ENCODE measurements at places on chromosomes 7 and 10.

GRCh38 chr7:25361863-25362262 lies 133.6 kb upstream of the NPVF start:
- no peak for DNase-seq

DNA sequence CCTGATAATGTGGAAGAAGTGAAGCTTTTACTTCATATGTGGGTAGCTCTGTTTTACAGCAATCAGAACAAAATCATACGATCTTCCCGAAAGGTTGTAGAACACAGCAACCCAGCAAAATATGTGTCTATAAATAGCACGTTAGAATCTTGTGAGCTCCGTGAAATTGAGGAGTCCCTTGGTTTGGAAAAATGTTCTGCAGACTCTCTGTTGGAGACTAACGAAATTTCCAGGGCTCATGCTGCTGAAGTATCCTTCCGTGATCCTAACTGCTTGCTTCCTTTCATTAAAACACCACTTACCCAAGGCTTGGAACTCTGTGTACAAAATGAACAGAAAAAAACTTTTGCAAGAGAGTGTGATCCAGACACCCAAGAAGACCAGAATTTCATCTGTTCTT lies 57.5 kb downstream of the TASOR2 start:
- DNase-seq: no peak

GRCh38 chr10:74917481-74918077 lies 91.2 kb downstream of the KAT6B start:
- no peak for DNase-seq

DNA sequence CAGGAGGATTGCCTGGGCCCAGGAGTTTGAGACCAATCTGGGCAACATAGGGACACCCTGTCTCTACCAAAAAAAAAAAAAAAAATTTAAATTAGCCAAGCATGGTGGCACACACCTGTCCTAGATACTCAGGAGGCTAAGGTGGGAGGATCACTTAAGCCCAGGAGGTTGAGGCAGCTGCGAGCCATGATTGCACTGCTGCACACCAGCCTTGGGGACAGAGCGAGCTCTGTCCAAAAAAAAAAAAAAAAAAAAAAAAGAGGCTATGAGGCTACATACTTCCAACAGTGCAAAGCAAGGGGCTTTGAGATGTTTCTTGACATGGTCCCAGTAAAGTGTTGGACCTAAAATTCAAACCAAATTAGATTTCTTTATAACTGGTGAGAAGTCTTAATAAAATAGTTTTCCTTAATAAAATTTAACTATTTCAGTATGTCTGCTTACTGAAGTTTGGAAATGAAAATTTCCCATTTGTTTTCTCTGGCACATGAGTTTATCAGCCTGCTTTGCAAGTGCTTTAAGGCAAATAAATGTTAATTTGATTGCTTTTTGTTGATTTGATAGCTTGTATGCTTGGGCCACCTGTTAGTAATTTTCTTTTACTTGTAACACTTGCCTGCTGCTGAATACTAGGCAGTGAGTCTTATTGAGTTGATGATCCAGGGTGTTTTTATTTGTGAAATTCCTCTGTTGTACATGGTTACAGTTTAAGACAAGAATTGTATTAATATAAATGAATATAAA lies 16.1 kb downstream of the CALU start:
- no peak for DNase-seq

GRCh38 chr7:151780631-151781030 lies 96.3 kb downstream of the PRKAG2 start:
- no peak for DNase-seq

DNA sequence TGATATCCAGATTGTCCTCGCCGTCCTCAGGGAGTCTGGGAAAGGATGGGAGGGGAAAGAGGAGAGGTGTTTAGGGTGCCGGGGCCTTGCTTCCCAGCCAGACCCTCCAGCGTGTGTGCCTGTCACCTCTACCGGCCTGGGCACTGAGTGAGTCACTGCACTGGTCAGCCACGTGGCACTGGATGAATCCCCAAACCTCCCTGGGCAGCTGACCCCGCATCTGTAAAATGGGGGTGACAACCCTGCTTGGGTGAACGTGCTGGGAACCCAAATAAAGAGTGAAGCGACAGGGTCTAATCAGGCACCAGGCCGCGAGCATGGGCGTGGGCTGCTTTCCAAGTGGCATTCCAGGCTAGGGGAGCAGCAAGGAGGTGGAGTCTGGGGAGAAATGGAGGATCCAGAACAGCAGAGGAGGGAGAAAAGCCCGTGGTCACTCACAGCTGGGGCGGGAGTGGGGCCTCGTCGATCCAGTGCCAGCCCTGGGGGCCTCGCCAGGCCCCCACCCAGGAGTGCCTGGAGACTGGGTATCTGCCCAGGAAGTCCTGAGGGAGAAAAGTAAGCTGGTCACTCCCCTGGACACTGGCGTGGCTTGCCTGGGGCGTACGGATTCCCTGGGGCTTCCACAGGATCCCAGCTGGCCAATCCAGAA lies 29.7 kb downstream of the KLRG2 start:
- DNase-seq: no peak

DNA sequence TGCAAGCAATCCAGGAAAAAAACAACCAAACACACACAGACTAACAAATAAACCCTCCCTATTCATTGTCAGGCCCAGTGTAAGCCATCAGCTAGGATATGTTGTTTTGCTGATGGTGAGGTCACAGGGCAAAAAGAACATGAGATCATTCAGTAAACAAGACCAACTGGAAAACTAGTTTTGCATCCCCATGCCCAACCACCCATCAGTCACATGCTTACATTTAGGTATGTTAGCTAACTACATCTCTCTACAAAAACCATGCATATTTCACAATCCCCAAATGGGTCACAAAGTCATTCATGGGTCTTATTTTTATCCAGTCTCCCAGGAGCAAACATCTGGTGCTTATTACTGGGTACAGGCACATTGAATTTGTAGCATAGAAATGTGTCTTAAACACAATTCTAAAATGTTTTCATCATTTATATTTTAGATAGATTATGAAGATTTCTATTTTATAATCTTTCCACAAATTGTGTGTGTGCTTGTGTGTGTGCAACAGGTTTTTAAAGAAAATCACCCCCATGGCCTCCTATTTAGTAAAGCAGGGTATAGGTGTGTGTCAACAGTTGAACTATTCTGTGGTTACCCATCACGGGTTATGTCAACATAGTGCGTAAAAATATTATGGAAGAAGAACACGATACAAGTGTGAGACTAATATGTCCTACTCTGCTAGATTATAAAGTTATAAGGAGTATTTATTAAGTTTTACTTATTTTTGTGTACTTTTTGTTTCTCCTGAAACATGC lies 103.8 kb upstream of the AKR1E2 start:
- no peak for DNase-seq

- DNase-seq: no peak
These were observed 38.9 kb downstream of the CYP51A1 start for GRCh38 chr7:92095380-92095779.

- DNase-seq: no peak
These were observed 3.0 kb downstream of the LAMB1 start for GRCh38 chr7:107999779-108000560.

GRCh38 chr10:60035984-60036383 lies 129.6 kb upstream of the CCDC6 start:
- DNase-seq: no peak
